Lung (tissue), 17 donors: ENCODE measurements at places on chromosomes 6 and 20.

- no peak for DNase-seq
Observed at GRCh38 chr6:128280066-128280465, 240.3 kb downstream of the PTPRK start.

GRCh38 chr20:18719426-18719825 lies 94.2 kb upstream of the SCP2D1 start:
- no peak for DNase-seq

DNA sequence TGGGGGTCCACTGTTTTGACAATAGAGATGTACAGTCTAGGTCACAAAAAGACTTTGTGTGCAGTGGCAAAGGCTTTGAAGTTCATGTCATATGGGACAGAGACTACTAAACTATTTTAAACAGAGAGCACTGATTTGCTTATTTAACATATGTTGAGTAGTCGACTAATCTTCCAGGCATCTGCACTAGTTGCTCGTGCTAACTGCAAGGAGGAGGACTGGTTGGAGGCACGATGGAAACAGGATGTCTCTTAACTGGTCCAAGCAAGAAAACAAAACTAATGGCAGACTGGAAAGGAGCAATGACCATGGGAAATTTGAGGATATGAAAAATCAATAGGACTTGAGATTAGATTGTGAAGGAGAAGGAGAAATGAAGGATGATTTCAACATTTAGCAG lies 28.5 kb upstream of the ERVFRD-1 start:
- DNase-seq, result no peak

GRCh38 chr6:53581173-53581773 lies 36.4 kb upstream of the GCLC start:
- DNase-seq, result no peak

DNA sequence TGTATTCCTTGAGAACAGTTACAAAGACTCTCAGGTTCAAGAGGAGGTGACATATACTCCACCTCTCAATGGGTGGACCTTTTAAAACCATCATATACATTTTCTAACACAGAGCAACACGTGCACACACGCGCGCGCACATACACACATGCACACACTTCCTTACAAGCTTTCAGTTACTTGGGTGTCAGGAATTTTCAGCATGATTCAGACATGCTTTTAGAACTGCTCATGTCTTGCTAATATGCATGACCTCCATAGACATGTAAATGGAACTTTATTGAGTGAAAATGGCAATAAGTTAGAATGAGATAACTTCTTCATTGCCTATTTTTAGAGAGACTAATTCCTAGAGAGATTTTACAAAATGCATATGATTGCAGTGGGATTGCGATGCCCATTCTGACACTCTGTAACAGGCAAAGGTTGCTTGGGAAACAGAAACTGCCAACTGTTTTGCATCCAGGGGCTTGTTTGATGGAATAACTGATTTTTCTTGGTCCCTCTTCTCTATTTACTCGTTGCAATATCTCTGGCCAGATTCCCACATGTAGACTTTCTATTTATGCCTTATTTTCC lies 531.4 kb upstream of the RNF217 start:
- no peak for DNase-seq

GRCh38 chr6:36441307-36441894 lies 1.3 kb downstream of the PXT1 start:
- peak; percentile 93 for DNase-seq

DNA sequence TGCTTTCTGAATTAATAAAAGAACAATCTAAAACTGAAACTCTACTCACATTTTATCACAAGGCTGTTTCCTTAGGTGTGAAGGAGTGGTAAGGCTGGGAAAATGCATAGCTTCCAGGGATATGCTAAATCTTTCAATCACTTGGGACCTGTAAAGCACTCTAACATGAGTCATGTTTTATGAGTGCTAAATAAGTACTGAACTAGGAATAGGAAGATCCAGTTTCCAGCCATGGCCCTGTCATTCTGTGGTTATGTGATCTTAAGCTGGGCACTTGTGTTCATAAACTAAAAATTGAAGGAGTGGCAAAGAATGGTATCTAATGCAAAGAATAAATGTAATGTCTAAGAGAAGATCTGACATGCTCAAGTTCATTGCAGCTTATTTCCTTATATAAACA lies 6.1 kb upstream of the TMEM200A start:
- no peak for DNase-seq

DNA sequence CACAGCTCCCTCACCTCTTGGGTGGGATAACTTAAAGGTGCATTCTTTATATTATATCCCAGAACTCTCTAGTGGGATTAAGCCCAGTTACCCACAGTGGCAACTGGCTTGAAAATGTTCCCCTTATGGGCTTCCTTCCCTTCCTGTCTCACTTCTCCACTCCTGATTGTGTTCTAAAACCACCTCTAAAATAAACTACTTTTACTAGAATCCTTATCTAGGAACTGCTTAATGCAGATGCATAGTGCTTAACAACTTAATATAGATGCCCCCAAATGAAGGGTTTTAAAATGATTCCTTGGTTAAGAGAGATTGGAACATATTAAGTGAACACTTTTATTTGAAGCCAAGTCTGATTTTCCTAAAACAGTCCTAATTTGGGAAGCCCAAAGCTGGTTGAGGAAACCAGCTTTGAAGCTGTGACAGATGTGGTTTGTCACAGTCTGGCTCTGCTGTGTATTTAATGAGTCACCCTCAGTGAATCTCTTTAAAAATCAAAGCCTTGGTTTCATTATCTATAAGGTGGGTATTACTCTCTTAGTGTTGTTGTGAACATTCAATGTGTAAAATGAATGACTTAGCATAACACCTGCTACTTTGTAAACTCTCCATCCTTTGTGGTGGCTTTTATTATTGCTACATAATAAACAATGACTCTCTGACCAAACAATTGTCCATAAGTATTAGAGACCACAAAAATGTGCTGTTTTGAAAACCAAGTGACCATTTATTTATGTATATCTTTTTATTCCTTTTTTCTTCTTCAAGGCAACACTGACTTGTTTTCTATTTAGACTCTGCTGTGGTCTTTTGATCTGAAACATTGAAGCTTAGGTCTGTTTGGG lies 24.4 kb downstream of the PLCB1 start:
- peak; percentile 64 for DNase-seq

GRCh38 chr6:44742828-44743372 lies 355.4 kb downstream of the CDC5L start:
- DNase-seq, result no peak

DNA sequence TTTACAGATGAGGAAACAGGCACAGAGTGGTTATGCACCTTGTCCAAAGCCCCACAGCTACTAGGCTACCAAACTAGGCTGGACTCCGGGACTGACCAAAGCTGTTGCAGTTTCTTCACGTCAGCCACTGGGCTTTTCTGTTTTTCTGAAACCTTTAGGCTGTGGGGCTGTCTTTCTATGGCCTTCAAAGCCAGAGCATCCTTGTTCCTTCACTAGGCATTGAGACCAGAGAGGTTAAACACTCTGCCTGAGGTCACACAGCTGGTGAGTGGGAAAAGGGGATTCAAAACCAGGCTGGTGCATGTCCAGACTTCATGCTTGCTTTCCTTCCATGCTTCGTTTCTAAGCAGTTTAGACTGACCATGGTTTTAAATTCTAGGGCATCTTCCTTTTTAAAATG lies 97.5 kb upstream of the KCNG1 start:
- DNase-seq, result no peak

- no peak for DNase-seq
Observed at GRCh38 chr6:125923366-125923877, 33.1 kb upstream of the HINT3 start.

GRCh38 chr6:22614547-22614946 lies 45.2 kb downstream of the HDGFL1 start:
- no peak for DNase-seq

GRCh38 chr6:90411292-90411781 lies 114.7 kb upstream of the BACH2 start:
- DNase-seq, result no peak

- no peak for DNase-seq
Observed at GRCh38 chr20:32343439-32343838, 14.7 kb upstream of the ASXL1 start.

GRCh38 chr6:23368557-23368956 lies 757.5 kb upstream of the NRSN1 start:
- DNase-seq, result no peak

DNA sequence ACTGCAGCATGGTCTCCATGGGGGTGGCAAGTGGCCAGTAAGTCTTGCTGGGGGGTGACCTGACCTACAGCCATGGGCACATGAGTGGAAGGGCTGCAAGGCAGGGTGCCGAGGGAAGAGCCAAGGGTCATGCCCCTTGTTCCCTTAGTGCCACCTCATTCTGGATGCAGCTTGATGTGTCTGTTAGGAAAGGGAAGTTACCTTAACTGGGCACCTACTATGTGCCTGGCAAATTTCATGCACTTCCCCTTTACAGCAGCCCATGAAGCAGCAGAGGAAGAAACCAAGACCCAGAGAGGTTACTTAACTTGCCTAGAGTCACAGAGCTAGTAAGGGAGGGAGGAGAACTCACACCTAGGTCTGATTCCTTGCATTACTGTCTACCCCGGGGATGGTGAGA lies 174.0 kb downstream of the MRPL14 start:
- DNase-seq, result no peak

GRCh38 chr20:53837126-53837826 lies 233.1 kb downstream of the BCAS1 start:
- no peak for DNase-seq

GRCh38 chr6:156944412-156944811 lies 167.2 kb downstream of the ARID1B start:
- DNase-seq, result no peak

DNA sequence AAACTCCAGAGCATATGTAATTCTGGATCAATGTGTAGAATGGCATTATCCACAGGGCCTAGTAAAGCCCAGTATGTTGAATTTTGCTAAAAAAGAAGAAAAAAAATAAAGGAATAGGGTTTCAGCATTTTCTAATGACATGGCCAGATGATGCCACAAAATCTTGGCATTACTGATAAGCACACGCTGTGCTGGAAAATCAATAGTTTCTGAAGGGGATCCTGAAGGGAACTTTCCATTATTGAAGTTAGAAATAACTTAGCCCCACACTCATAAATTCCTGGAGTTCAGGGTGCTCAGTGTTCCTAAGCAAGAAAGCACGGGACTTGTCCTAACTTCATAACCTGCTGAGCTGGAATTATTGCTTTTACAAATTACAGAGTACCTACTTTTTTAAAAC lies 10.8 kb downstream of the TENT5A start:
- DNase-seq, result no peak

DNA sequence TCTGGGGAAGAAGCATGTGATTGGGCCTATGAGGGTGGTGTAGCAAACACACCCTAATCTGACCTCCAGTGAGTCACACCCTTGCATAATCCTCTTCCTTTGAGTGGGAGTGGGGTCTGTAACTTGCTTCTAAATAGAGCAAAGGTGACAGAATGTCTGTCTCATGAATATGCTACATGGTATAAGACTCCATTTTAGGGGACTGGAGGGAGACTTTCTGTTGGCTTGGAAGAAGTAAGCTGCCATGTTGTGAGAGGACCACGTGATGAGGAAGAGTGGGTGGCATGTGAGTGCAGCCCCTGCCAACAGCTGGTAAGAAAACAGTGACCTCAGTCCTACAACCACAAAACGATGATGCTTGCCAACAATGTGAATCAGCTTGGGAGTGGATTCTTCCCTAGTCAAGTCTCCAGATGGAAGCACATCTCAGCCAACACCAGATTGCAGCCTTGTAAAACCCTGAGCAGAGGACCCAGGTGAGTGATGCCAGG lies 3.7 kb downstream of the AK9 start:
- no peak for DNase-seq

DNA sequence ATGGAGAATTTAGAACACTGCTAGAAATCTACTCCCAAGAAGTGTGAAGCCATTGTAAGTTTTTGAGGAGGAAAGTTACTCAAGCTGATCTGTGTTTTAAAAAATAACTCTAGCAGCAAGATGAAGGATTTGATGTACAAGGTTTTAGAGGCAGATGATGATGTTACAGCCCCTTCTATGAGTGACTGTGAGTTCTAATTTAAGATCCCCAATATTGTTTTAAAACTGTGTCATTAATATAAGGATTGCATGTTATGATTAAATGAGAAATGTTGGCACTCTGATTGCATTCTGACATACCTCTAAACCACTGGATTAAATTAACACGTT lies 293.5 kb downstream of the ADGB start:
- no peak for DNase-seq

DNA sequence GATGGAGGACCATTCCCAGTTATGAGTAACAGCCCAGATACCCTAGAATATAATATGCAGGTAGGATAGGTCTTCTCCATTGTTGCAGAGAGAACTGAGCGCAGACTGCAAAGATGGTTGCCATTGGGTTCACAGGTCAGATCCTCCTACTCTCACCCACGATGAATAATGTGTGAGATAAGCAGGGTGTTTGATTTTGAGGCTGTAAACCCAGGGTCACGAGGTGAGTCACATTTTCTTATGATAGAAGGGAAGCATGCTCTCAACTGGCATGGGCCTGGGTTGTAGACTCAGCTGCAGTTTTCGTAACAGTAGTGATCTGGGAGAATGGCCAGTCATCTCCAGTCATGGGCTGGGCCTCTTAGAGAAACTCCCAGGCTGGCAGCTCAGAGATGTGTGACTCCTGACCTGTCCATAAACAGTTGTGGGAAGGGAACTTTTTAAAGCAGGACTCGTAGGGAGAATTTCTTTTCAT lies 74.2 kb downstream of the CD164 start:
- no peak for DNase-seq
